ENCODE measurements at places on chromosomes 7 and 10. TPM values are rescaled to one million over a fixed set of nuclear protein-coding genes. Genes with fewer than 3 reads are reported as not detected.

The ATG9B gene
- not detected for total RNA-seq

The CHN2 gene
- 25.4 TPM for total RNA-seq

GRCh38 chr7:43697690-43698089, 31.6 kb downstream of the COA1 start:
- no peak for DNase-seq

DNA sequence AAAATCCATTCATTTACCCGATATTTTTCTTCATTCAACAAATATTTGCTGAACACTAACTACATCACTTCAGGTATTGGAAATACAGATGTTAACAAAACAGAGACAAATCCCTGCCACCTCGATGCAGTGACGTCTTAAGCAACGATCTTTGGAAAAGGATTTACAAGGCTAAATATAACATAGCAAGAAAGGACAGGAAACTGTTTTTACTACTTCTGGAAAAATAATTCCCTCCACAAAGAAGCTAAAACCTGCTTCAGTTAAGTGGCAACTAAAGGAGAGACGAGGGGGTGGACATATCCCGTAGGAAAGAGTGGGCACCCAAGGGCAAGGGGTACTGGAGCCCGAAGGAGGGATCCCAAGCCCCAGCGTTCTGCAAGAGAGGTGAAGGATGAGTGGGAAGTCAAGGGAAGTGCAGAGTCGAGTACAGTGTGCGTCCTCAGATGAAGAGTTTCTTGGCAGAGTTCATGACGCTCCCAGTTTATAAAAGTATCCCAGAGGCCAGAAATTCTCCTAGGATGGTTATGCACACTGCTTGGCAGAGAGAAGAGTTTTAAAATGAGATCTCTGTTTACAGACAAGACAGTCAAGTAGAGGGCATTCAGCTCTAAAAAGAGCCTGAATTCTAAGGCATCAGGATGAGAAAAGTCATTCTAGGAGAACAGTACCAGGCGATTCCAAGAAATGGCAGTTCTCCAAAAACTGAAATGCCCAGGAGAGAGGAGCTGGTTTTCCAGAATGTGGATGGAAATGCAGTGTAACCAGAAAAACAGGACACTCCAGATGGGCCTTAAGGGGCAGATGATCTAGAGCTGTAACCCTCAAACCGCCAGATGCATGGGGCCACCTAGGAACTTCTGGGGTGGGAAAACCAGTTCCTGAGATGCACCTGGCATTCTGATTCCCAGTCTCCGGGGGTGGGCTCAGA, 97.3 kb downstream of the GRB10 start:
- no peak for DNase-seq

DNA sequence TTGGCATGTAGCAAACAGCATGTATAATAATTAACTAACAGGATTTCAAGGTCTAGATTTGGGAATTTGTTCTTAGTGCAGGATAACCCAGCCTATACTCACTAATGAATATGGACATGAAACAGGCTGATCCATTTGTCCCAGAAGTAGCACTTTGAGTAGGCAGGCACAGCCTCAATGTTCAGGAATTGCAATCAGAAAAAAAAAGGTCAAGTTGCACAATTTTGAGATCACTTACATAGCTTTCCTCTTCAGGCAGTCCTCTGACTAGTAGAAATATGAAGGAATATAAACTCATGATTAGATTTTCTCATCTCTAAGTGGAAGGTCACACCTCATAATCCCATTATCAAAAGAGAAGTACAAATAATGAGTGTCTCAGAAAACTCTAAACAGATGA, 921.4 kb upstream of the CELF2 start:
- no peak for DNase-seq

The NKX1-2 gene
- total RNA-seq = not detected

- no peak for DNase-seq
Observed at GRCh38 chr10:49076741-49077521, 38.4 kb downstream of the VSTM4 start.

GRCh38 chr7:7617550-7617949, 23.0 kb upstream of the UMAD1 start:
- DNase-seq = no peak

DNA sequence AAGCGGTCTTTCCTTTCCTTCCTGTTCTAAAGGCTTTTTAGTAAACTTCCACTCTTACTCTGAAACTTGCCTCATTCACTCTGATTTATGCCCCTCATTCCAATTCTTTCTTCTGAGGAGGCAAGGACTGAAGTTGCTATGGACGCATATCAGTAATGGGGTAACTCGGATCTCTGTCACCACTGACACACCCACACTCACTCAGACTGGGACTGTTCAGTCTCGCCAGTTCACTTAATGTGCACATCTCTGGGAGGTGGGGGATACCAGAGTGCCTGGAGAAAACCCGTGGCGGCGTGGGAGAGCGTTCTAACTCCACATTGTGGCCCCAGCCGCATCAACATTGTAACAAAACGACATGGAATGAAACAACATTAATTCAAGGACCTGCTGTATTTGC, 1139.3 kb upstream of the CELF2 start:
- DNase-seq = no peak

The CLIP2 gene
- total RNA-seq = 6.3 TPM

The FEZF1 gene
- total RNA-seq = not detected

GRCh38 chr10:7432884-7433726, 22.3 kb upstream of the SFMBT2 start:
- DNase-seq = no peak

The RBM20 gene
- total RNA-seq = 0.05 TPM

DNA sequence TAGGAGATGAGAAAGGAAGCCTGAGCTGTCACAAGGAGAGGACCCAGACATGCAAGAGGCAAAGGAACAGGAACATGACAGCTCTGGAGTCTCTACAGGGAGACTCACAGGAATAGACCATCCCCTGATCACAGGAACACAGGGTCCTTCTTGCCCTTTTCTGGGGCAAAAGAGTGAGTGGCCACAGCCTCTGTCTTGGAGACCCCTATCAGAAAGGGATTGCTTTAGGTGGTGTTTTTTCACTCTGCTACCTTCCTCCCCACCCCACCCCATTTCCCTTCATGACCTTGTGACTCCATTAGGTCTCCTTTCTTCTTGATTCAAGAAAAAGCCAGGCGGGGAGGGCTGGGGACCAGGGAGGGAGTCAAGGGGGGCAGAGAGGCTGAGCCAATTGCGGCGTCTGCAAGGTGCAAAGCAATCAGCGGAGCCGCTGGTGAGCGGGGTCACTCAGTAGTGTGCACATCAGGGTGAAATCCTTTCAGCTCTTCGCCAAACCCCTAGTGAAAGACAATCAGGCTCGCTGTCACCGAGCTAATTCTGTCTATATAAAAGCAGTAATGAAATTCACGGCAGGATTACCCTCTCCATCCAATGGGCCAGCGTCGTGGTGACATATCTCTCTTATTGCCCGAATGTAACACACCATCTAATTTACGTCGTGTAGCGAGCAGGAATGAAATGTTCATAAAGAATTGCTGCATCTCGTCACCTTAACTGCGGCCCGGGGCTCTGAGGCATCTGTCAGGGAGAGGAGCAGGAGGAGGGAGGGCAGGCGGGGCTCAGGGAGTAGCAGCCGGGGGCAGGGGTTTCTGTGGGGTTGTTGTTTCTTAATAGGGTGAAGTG, 31.5 kb upstream of the BTRC start:
- no peak for DNase-seq

DNA sequence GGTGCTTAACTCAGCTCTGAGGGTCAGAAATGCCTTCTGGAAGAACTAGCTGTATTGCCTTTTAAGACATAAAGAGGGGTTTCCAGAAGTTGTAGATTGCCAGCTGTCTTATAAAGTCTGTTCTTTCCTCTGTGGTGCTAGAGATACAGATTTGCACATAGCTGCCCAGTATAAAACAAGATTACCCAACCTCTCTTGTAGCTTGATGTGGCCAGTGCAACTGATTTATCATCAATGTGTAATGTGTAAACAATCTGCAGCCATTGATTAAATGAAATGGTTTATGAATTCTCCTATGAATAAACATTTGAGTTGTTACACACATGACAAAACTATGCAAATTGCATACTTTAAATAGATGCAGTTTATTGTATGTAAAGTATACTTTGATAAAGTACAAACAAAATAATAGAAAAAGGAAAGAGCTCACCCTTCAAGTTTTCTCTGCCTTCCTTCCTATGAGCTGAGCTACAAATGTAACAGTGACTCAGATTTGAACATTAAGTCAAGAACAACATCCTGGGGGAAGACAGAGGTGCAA, 195.2 kb downstream of the TMEM26 start:
- no peak for DNase-seq

DNA sequence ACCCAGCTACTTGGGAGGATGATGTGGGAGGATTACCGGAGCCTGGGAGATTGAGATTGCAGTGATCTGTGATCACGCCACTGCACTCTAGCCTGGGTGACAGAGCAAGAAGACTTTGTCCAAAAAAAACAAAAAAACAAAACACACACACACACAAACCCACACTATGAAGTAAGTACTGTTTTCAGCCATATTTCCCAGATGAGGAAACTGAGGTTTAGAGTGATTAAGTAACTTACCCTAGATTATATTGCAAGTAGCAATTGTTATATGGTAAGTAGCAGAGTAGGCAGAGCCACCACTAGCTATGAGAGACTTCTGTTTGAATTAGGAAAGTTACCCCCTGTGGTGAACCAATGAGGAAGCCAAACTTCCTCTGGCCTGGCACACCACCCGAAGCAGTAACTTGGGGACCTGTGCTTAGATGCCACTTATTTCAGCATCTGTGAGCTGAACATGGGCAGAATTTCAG, 61.9 kb downstream of the MCU start:
- DNase-seq = no peak

DNA sequence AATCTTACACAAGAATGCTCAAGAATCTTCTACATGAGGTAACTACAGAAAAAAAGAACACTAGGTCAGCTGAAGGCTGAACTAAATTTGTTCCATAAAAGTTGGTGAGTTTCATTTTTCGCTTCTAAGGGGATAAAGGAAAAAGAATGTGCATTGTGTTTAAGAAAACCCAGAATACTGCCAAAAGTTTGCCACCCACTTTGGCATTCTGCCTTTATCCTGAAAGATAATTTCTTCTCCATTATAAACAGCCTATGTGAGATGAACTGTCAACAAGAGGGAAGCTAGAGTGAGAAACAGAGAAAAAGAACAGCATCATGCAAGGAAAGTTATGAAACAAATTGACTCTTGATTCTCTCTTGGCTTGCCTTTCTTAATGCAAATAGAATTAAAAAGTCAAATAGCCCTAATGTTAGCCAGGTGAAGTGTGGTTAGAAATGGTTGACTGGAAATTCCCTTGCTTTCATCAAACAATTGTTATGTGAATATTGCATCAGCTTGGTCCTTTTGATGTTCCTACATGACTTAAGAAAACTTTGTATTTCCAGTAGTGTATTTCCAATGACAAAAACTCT, 25.8 kb downstream of the STEAP1 start:
- no peak for DNase-seq

GRCh38 chr10:20257422-20257821, 441.2 kb downstream of the PLXDC2 start:
- DNase-seq = no peak

GRCh38 chr10:76428551-76429367, 997.3 kb downstream of the LRMDA start:
- no peak for DNase-seq

The LMOD2 gene
- not detected for total RNA-seq

DNA sequence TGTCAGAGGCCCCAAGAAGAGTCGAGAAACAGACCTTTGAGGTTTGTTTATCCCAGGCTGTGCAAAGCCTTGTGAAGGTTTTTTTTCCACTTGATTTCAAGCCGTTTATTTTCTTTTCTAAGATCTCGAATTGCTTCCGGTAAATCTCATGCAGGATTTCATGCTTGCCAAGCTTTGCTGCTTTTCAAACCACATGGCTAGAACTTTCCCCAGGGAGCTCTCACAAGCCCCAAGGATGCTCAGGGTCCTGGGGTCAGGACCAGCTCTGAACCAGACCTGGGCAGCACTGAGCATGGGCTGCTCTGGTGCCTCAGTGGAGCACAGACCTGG, 48.0 kb upstream of the AQP1 start:
- no peak for DNase-seq

DNA sequence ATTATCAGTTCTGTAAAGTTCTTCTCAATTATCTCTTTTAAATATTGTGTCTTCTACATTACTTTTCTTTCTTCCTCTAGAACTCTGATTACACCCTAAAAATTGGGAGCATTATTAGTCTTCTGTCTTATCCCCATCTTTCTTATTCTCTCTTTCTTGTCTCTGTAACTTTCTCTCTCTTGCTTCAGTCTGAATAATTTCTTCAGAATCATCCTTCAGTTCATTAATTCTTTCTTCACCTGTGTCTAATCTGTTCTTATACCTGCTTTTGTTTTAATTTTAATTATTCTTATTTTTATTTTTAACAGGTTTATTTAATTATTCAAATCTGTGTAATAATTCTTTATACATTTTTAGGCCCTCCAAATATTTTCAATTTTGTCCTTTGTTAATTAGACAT, 114.3 kb downstream of the GATA3 start:
- no peak for DNase-seq

The APBB1IP gene
- total RNA-seq = 28.4 TPM
